ENCODE measurements at places on chromosomes 11 and 22. TPM values are rescaled to one million over a fixed set of nuclear protein-coding genes. Genes with fewer than 3 reads are reported as not detected.

SYCE3 gene
- total RNA-seq, result not detected

CECR2 gene
- 1.1 TPM for total RNA-seq

- no peak overlapping the region for H3K27ac ChIP-seq
- no peak for DNase-seq
- H3K27me3 ChIP-seq, result no peaks in the 10 kb centered on the region
- no peaks in the 10 kb centered on the region for H3K4me1 ChIP-seq
- H3K36me3 ChIP-seq, result no peaks in the 10 kb centered on the region
Observed at GRCh38 chr11:19867064-19867463, 154.4 kb downstream of the NAV2 start.

DNA sequence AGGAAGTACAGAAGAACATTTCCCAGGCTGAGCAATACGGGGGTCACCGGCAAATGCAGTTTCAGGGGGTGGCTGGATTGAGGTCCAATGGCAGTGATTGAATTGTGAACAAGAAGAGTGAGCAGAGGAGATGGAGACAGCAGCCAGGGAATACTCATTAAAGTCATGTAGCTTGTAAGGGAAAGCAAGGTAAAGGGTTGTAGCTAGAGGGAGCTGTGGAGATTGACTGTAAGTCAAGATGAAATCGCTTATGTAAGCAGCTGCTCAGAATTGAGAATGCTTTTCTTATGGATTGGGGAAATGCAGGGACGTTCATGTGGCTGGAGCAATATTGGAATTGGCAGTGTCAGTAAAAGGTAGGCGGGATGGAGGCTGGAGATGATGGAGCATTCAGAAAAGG is 111.4 kb upstream of the TBCEL start:
- no peak overlapping the region for H3K27ac ChIP-seq
- DNase-seq, result no peak
- no peak overlapping the region for H3K4me3 ChIP-seq
- H3K36me3 ChIP-seq, result no peaks in the 10 kb centered on the region
- peaks cover 4% of the 10 kb centered on the region for H3K4me1 ChIP-seq
- H3K27me3 ChIP-seq, result 0 out of 2 replicates have a peak, but pooled peaks cover 3% of the 10 kb centered on the region

GRCh38 chr11:110305169-110306018 is 9.0 kb upstream of the RDX start:
- peak; percentile 54 for DNase-seq
- H3K36me3 ChIP-seq, result no peaks in the 10 kb centered on the region
- H3K4me1 ChIP-seq, result peaks cover 13% of the 10 kb centered on the region
- no peak overlapping the region for H3K4me3 ChIP-seq
- no peak overlapping the region for H3K27ac ChIP-seq
- H3K27me3 ChIP-seq, result no peaks in the 10 kb centered on the region

LRRC10B gene
- not detected for total RNA-seq

DNA sequence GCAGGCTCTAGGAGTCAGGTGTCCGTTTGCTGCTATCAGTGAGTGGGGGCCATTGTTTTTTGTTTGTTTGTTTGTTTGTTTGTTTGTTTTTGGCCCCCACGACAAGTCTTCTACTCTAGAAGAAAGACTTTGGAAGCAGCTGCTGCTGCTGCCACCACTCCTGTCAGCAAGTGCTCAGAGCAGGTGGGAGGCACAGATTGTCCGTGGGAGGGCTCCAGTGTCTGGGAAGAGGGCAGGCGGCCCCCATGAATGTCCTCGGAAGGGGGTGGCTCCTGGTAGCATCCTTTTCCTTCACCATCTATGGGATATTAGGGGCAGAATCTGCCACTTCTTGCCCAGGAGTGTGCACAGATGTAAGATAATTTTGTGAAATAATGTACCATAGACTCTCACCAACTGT is 37.8 kb upstream of the YWHAH start:
- peaks cover 14% of the 10 kb centered on the region for H3K4me1 ChIP-seq
- H3K27ac ChIP-seq, result no peak overlapping the region
- no peaks in the 10 kb centered on the region for H3K36me3 ChIP-seq

PRAME gene
- not detected for total RNA-seq

GRCh38 chr22:37911697-37912096 is 5.6 kb downstream of the MICALL1 start:
- no peak overlapping the region for H3K27ac ChIP-seq
- no peaks in the 10 kb centered on the region for H3K27me3 ChIP-seq
- no peak overlapping the region for H3K4me3 ChIP-seq
- H3K36me3 ChIP-seq, result no peaks in the 10 kb centered on the region
- DNase-seq, result no peak
- peaks cover 11% of the 10 kb centered on the region for H3K4me1 ChIP-seq

GRCh38 chr22:28413612-28414399 is 265.8 kb downstream of the TTC28 start:
- H3K4me3 ChIP-seq, result no peak overlapping the region
- no peaks in the 10 kb centered on the region for H3K36me3 ChIP-seq
- no peak overlapping the region for H3K27ac ChIP-seq
- DNase-seq, result no peak
- peaks cover 5% of the 10 kb centered on the region for H3K4me1 ChIP-seq

CATSPERZ gene
- total RNA-seq, result 16.7 TPM

OR51B2 gene
- total RNA-seq, result not detected

- H3K4me3 ChIP-seq, result no peak overlapping the region
- no peaks in the 10 kb centered on the region for H3K27me3 ChIP-seq
- H3K27ac ChIP-seq, result peak overlapping the region; percentile 55
- H3K4me1 ChIP-seq, result peaks cover 50% of the 10 kb centered on the region
- no peak for DNase-seq
Observed at GRCh38 chr22:42948294-42948693, 66.7 kb downstream of the PACSIN2 start.
